ENCODE measurements at places on chromosomes 1 and 21. TPM values are rescaled to one million over a fixed set of nuclear protein-coding genes. Genes with fewer than 3 reads are reported as not detected.
A peak's percentile ranks its signal among the peaks of the same experiment; 100 is the strongest.

DNA sequence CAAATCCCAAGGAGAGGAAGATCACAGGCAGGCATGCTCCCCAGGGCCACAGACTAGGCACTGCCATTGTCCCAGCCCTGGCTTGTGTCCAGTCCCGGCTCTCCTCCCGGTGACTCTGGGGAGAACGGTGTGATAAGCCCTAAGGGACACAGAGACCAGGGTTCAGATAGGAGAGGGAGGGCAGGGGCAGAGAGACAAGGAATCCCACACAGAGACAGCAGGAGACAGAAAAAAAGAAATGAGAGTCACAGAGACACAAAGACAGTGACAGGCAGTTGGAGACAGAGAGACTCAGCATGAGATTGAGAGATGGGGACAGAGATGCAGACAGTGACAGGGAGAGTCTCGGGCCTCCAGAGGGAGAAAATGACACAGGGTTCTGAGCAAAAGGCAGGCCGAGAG is 361 bp downstream of the INSRR start:
- DNase-seq = no peak

GRCh38 chr1:119688810-119689209 is 22.9 kb upstream of the PHGDH start:
- no peak for DNase-seq

- DNase-seq = no peak
Measured at GRCh38 chr1:87436534-87436933, 107.9 kb downstream of the LMO4 start.

DNA sequence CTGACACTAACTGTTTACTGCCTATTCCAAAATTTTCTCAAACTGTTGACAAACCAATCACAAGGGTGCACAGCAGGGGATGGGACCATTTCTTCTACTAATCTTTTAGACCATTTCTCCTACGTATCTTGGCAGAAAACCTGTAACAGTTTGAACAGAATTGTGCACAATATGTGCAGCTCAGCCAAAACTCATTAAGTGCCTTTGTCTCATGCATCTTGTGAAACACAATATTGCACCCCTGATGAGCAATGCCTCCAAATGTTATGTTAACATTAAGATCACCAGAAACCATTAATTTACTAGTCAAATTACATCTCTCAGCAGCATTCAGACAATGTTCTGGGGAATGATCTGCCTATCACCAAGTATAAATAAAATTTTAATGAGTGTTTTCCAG is 247.5 kb downstream of the NRIP1 start:
- no peak for DNase-seq

DNA sequence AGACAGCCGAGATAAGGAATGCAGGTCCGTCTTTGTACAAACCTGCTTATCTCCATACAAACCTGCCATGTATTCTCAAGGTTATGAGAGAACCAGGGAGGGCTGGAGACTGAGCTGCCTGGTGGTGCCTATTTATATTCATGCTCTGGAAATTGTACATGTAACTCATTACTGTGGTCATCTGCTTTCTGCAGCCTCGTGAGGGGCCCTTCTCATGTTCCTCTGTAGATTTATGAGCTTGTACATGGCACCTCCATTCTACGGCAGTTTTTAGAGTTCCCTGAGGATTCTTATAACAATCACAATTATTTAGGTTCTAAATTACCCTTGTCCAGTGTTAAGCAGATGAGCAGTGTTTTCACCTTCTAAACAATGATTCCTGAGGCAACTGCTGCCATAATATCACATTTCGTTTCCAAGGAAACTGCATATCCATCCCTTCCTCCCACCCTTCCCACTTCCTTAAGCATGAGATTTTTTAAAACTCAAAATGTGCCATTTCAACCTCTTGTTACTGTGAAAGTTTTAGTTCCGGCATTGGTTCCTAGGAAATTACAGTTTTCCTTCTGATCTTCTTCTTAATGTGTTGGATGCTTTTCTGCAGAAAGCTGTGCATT is 112.1 kb downstream of the ST6GALNAC3 start:
- DNase-seq = no peak

GRCh38 chr1:37616330-37616729 is 18.4 kb downstream of the RSPO1 start:
- no peak for DNase-seq

DNA sequence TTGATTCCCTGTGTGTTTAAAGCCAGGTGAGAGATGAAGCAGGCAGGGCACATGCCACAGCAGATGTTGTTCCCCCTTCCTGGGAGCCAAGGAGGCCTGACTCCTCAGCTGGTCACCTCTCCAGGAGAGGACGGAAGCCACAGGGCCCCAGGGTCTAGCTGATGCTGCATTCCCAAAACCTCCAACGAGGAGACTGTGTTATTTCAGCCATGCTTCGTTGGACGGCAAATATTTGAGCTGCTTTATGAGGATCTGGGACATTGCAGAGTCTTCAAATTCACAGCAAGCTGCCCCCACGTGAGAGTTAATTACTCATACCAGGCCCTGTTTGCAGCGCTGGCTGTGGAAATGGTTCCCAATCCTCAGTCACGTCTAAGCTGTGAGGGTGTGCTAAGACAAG is 85.3 kb downstream of the CDC7 start:
- DNase-seq = no peak

DNA sequence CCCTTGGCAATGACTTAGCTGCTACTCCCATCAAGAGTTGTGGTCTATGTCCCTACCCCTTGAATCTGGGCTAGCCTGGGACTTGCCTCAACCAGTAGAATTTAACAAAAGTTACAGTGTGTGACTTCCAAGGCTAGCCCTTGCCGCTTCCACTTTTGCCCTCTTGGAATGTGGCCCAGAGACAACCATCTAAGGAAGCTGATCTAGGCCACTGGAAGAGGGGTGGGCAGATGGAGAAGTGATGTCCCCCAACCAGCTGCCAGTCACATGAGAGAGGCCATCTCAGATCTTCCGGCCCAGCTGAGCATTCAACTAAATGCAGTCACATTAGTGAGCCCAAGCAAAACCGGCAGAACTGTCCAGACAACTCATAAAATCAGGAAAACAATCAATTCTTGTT is 115.1 kb downstream of the TOMM20 start:
- peak; percentile 37 for DNase-seq

GRCh38 chr21:42164064-42164789 is 54.7 kb upstream of the ABCG1 start:
- peak; percentile 67 for DNase-seq

- DNase-seq = no peak
Measured at GRCh38 chr1:40014253-40014706, 26.2 kb upstream of the CAP1 start.

- DNase-seq = no peak
Measured at GRCh38 chr1:21497466-21498061, 11.7 kb upstream of the ALPL start.

DNA sequence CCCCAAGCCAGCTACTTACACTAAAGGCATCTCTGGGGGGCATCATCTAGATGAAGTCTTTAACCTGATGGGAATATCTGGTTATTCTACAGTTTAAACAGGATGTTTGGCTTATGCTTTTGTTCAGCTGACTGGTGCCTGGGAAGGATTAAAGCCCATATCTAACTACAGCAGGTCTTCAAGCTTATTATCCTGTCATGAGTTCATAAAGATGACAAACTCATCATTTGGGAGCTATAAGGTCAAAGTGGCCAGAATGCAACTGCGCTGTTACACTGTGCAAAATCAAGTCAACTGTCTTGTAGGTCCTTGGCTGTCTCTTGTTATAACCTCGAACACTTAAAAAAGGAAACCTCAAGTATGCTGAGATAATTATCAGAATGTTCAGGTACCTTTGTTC is 18.6 kb upstream of the MOB3C start:
- no peak for DNase-seq

- no peak for DNase-seq
Measured at GRCh38 chr1:182667848-182668505, 16.4 kb downstream of the RGS8 start.

DNA sequence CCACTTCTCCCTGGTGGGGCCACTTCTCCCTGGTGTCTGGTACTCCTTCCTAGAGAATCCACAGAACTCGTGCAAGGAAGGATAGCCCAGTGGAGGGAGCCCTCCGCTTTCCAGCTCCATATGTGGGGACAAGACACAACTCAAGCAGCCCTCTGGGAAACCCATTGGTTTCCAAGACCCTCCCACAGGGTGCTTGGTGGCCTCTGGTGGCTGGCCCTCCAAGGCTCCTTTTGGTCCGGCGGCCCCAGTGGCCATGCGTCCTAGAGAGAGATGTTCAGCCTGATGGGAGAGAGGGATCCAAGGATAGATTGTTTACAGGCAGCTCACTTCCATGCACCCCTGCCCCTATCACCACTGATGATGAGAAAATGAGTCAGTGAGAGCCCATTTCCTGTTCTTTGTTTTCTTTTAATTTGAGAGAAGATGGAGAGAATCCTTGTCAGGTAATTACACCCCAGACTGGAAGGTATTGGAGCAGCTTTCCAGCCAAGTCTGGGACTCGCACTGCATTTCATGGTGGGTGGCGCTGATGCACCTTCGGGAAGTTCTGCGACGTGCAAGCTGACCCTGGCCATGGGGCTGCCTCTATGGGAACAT is 486.2 kb upstream of the VAMP3 start:
- DNase-seq = no peak

GRCh38 chr1:203340112-203340790 is 10.7 kb downstream of the FMOD start:
- DNase-seq = no peak

GRCh38 chr1:66925558-66925910 is 744 bp downstream of the MIER1 start:
- DNase-seq = no peak

DNA sequence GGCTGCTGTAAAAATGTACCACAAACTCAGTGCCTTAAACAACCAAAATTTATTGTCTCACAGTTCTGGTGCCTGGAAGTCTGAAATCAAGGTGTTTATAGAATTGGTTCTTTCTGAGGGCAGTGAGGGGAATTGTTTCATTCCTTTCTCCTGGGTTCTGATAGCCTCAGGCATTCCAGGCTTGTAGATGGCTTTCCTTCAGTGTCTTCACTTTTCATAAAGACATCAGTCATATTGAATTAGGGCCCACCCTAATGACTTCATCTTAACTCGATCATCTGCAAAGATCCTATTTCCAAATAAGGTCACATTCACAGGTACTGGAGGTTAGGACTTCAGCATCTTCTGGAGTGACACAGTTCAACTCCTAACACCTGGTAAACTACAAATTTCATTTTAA is 15.0 kb downstream of the CDKN2C start:
- no peak for DNase-seq

- DNase-seq = no peak
Measured at GRCh38 chr21:43694437-43695079, 24.4 kb upstream of the PDXK start.

GRCh38 chr1:2628933-2629626 is 3.7 kb downstream of the MMEL1 start:
- DNase-seq = no peak

DNA sequence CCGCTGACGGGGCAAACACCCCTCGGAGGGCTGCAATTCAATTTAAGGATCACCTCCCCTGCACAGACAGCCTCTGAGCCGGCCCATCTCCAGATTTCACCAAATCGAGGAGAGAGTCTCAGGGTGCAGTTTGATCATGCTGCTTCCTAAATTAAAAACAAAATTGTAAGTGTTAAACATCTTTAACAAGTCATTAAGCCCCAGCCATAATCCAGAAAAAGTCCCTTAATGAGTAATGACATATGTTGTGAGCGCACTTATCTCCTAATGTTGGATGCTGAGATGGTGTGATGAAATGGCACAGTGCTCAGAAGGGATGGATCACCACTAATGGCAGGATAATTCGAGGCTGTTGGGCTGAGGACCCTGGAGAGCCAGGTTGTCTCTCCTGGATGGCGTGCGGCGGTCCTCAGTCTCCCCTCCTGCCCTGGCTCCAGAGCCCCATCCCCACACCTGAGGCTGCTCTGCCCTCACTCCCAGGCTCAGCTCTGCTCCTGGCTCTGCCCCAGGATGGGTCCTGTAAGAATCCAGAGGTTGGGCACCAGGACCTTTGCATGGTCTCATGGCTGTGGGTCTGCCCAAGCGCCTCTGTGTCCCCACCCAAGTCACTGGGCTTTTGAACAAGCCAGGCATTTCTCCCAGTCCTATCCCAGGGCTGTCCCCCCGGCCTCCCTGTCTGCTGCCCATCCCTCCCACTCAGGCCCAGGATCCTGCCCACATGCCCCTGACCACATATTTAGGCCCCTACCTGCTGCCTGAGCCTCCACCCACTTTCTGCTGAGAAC is 224.4 kb upstream of the POU3F1 start:
- DNase-seq = no peak

- DNase-seq = peak; percentile 33
Measured at GRCh38 chr1:39788758-39789570, at the start of gene BMP8B. TSS of gene BMP8B (minus strand) at chr1:39788865. CDS start at chr1:39788485, 380 bp downstream.

DNA sequence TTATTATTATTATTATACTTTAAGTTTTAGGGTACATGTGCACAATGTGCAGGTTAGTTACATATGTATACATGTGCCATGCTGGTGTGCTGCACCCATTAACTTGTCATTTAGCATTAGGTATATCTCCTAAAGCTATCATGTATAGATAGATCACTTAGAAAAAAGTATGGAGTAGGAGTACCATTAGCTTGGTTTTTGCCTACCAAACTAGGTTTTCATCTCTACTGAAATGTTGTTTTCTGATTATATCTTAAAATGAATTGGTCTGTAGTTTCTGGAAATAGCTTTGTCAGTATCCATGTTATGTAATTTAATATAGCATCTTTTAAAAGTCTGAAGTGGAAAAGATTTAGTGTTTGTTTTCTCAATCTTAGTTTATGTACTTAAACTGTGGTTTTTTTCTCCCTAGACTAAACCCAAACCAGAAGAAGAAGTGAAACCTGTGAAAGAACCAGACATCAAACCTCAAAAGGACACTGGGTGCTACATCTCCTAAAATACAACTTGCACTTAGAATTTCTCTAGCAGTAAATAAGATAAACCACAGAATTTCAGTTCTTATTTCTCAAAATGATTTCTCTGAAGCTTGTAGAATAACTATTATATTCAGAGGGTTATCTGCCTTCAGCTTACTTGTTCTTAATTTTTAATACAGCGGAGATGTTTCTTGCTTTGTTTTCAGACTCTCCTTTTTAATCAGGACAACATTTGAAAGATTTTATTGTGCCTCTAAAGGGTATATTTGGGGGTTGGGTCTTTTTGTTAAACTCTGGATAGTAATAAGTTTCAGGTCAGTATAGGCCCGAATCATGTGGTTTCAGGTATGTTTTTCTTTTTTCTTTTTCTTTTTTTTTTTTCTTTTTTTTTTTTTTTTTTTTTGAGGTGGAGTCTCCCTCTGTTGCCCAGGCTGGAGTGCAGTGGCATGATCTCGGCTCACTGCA is 4.5 kb upstream of the FAM177B start:
- DNase-seq = no peak

The PARS2 gene
- 5.7 TPM for total RNA-seq

The FCER1G gene
- total RNA-seq = 40.6 TPM

The PAPPA2 gene
- 0.22 TPM for total RNA-seq

The KCNJ10 gene
- 8.1 TPM for total RNA-seq

The RPS6KC1 gene
- 25.8 TPM for total RNA-seq

The PROX1 gene
- total RNA-seq = 1.1 TPM

The OR2AK2 gene
- total RNA-seq = not detected

The WNT3A gene
- total RNA-seq = not detected

The PTPN14 gene
- 37.5 TPM for total RNA-seq

The ILF2 gene
- total RNA-seq = 76.7 TPM

The OR2L13 gene
- total RNA-seq = 0.87 TPM

The UCHL5 gene
- 29.4 TPM for total RNA-seq

The NHLH1 gene
- not detected for total RNA-seq

The RHD gene
- total RNA-seq = not detected

The RASAL2 gene
- total RNA-seq = 42.6 TPM

The FCER1A gene
- total RNA-seq = 3.6 TPM

The MAP3K7CL gene
- 4.8 TPM for total RNA-seq
